ENCODE measurements at places on chromosomes 1 and 21. TPM values are rescaled to one million over a fixed set of nuclear protein-coding genes. Genes with fewer than 3 reads are reported as not detected.

The SELL gene
- polyA plus RNA-seq: 0.03 TPM

The LHX8 gene
- polyA plus RNA-seq: not detected

The PRDM2 gene
- 5.2 TPM for polyA plus RNA-seq

The AMY2B gene
- polyA plus RNA-seq: 1.2 TPM

The ANXA9 gene
- 0.58 TPM for polyA plus RNA-seq

The ATAD3C gene
- polyA plus RNA-seq: 0.78 TPM

The GJA9 gene
- polyA plus RNA-seq: 0.26 TPM

The EXOC8 gene
- polyA plus RNA-seq: 3.3 TPM

Data from foreskin keratinocyte (primary cell).